ENCODE measurements at places on chromosomes 12 and 14.
A peak's percentile ranks its signal among the peaks of the same experiment; 100 is the strongest.

DNA sequence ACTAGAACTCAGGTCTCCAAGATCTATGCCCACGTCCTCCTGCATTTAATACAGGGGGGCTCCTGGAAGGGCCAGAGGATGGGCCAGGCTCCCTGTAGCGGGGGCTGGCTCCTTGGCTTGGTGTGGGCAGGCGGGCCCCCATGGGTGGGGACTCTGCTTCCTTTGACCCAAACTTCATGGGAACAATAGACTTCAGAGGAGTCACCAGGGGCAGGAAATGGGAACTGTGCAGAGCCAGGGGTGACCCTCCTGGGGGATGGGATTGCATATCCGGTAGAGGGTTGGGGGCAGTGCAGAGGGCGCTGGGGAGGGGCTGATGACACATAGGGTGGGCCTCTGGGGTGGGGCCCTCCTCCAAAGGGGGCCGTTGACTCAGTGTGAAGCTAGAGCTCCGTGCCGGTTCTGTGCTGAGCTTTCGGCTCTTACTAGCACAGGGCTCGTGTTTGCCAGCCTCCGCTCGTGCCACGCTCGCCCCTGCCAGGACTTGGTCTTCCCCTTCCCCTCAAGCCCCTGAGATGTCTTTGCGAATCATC, 4.6 kb downstream of the TEAD4 start:
- DNase-seq = no peak

- no peak for DNase-seq
Observed at GRCh38 chr14:59245809-59246295, 57.4 kb downstream of the DAAM1 start.

- DNase-seq = no peak
Observed at GRCh38 chr14:104161602-104162367, 23.4 kb downstream of the KIF26A start.

DNA sequence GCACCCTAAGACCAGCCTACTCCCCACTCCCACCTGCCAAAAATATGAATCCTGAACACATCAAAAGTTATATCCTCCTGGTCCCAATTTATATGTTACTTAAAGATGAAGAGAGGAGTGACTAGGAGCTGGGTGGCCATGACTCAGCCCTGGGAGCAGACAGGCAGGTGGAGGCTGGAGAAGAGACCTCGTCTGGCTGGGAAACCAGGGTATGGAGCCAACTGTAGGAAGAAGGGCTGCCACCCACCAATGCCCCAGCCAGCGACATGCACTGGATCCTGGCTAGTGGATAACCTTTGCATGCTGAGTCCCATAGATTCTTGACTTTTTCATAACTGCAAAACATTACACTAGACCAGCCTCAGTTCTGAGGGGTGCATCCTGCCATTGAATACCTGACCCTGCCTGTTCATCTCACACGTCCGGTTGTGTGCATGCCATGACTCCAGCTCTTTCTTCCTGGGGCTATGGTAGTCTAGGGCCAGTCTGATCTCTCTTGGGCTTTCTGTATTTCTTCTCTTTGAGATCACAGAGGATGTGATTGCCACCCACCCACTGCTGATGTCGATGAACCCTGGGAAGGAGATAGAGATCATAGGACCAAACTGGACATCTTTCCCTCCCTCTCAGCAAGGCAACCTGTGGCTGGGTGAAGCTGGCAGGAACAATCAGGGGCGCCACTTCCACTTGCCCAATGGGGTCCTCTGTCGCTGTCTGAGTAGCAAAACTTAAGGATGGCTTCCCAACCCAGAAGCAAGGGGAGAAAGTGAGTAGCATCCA, 69.6 kb upstream of the DDX11 start:
- DNase-seq = no peak

DNA sequence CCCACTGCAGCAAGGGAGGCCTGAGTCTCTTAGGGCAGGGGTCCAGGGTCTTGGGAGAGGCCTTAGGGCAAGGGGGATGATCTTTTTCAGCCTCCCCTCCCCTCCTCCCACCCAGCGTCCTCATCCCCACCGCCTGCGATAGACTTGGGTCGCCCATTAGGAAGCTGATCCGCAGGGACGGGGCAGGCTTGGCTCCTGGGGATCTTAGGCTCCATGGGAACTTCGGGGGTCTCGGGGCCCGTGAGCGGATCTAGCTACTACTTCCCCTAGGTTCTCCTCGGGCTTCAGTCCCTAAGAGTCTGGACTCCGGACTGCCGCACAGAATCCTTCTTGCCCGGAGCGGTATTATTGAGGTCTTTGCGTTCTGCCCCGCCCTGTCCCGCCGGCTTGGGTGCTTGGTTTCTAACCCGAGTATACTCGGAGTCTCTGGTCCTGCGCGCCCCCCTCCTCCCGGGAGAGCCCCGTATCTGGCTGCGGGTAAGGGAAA, 2.2 kb upstream of the PTHLH start:
- no peak for DNase-seq

- peak; percentile 7 for DNase-seq
Observed at GRCh38 chr12:47079981-47080724, 394 bp upstream of the AMIGO2 start.

DNA sequence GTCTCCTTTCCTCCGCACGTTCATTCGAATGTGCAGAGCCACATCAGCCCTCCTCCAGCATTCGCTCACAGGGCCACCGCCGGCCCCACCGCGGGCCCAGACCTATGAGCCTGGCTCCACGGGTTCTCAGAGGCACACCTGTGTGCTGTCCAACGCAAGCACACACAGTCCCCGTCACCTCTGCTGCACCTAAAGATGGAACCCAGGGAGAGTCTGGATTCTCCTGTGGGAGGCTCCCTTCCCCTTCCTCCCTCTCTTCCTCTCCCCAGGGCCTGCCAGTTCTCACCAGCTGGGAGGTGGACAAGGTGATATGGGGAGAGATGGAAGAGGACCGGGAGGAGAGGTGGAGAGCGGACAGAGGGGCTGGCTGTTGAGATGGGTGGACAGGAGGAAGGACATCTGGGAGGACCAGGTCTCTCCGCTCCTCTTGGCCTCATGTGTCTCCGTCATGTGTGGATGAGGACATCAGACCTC, 4.9 kb upstream of the AQP6 start:
- DNase-seq = no peak

GRCh38 chr14:53430870-53431269, 277.7 kb upstream of the DDHD1 start:
- DNase-seq = no peak

DNA sequence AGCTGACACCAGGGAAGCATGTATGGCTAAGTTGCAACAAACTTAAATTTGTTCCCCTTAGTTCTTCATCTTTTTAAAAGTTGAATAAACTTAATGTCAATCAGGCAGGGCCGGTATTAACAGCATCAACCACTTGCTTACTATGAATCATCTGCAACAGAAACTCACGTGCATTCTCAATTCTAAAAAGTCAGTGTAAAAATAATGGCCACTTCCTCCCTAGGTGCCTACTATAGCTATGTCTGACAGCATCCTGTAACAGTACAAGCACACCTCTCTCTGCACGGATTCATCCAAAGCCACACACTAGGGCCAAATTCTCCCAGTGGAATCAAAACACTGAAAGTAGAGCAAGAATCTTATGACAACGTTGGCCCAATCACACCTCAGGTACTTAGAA, 48.6 kb downstream of the PPP1R36 start:
- no peak for DNase-seq

- no peak for DNase-seq
Observed at GRCh38 chr12:95258803-95259202, 41.2 kb downstream of the VEZT start.

DNA sequence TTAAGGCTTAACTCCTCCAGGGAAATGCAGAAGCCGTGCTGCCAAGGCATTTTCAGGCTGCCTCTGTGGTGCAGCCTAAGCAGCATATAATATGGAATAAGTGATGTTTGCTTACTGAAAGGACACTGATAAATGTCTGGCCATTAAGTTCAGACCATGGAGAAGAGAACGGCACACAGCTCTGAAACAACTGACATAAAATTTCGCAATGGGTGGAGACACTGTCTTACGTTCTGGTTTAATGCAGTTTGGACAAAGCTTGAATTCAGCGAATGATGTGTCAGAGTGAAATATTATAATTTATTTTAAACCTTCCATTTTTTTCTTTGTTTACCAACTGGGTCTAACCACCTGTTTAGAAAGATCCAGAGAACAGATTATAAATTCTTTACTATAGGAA, 27.2 kb upstream of the NRXN3 start:
- no peak for DNase-seq

DNA sequence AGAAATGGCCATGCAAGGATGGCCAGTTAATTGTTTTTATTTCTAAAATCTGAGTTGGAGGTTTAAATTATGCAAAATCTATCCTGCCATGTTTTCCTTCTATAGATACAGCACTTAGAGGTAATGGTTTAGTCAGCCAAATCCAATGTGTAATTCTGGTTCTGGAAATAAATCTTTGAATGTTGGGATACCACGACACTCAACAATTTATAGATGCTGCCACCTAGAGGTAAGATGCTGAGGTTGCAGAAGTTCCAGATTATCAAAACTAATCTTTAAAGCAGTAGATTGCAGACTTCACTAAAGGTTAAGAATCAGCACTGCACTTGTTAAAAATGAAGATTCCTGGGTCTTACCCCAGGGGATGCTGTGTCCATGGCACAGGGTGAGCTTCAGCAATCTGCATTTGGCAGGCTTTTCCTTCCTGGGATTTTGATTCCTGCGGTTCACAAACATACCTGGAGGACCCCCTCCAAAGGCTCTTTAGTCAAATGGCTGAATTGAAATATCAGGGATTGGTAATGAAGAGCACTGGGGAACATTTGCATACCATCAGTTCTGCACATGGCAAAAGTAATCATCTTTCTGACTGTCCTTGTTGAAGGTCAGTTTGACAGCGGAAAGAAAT, 53.4 kb upstream of the ANO4 start:
- no peak for DNase-seq

- DNase-seq = no peak
Observed at GRCh38 chr12:124915239-124916236, 1.1 kb upstream of the UBC start.

DNA sequence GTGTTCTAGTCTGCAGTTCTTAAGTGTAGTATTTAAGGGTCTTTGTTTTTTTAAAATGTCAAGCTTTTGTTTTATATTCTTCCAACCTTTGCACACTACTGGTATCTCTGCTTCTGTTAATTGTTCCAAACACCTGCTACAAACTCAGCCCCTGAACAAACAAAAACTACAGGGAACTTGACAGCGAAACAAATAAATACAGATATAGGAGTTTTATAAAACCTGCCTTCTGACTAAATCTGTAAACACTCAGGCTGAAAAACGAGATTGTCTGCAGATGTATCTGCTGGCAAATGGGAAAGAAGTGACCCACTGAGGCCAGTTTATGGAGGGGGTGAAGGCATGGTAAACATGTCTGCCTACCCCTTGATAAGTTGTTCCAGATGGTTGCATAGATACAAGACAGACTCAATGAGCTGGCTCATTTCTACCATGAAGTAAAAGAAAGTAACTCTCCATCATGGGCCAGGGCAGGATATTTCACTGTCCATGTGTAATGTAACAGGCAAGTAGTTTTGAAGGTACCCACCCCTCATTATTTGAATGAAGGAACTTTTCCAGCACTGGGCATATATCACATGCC, 75.6 kb downstream of the LMO3 start:
- DNase-seq = no peak

DNA sequence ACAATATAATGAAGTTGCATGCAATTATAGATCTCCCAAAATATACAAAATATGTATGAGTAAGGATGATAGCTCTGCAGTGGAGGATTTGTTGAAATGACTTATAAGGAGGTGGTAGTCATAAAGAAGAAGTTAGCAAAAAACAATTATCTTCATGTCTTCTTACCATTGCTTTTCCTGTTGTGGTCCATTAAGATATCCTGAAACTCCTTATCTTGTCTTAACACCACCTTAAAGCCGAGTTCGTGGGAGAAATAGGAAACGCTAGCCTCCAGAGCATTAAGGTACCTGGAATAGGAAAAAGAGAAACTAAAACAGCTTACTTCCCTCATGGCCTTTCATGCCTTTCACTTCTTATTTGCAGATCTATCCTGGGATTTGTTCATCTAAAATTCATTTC, 15.2 kb downstream of the GUCY2C start:
- DNase-seq = no peak

- DNase-seq = no peak
Observed at GRCh38 chr14:73795974-73796373, 55.7 kb upstream of the PTGR2 start.

DNA sequence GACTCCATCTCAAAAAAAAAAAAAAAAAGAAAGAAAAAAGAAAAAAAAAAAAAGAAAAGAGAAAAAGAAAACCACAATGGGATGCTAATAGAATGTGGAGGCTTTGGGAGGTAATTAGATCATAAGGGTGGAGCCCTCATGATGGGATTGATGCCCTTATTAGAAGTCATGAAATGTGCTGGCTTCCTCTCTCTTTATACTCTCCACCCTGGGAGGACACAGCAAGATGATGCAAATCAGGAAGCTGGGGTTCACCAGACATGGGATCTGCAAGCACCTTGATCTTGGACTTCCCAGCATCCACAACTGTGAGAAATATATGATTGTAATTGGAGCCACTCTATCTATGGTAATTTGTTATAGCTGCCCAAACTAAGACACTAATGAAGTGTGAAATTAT, 13.4 kb upstream of the DRAM1 start:
- DNase-seq = no peak

- no peak for DNase-seq
Observed at GRCh38 chr12:83850531-83850930, 1062.1 kb downstream of the SLC6A15 start.

- no peak for DNase-seq
Observed at GRCh38 chr12:54975875-54976274, 8.7 kb downstream of the TESPA1 start.

GRCh38 chr12:5185435-5186069, 141.9 kb downstream of the KCNA5 start:
- DNase-seq = no peak

- DNase-seq = no peak
Observed at GRCh38 chr14:104694991-104695659, 5.7 kb downstream of the INF2 start.

- no peak for DNase-seq
Observed at GRCh38 chr14:30988509-30988908, 36.9 kb upstream of the AP4S1 start.

DNA sequence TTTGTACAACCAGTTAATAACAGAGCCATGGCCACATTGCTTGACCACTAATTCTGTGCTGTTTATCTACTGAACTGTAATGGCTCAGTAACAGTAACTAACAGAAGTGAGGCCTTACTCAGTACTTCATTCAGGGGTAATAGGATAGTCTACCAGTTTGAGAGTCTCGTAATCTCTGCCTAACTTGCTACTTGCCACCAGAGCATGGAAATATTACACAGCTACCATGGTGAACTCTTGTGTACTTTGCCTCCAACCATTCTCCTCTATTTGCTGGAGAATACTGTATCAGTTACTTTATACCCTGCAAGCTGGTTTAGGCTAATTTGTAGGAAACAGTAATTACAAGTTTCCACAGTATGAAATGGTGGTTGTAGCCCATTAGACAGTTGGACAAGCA, 10.6 kb downstream of the SCFD1 start:
- no peak for DNase-seq
